ENCODE measurements at places on chromosomes 6 and 20. TPM values are rescaled to one million over a fixed set of nuclear protein-coding genes. Genes with fewer than 3 reads are reported as not detected.

ARMC2 gene
- 1.7 TPM for total RNA-seq

PLAGL2 gene
- 2.9 TPM for total RNA-seq

LRFN2 gene
- total RNA-seq, result not detected

DDO gene
- total RNA-seq, result 3.0 TPM

JAG1 gene
- total RNA-seq, result 12.9 TPM

GLP1R gene
- total RNA-seq, result not detected

COL19A1 gene
- under 0.01 TPM for total RNA-seq

DEFB124 gene
- not detected for total RNA-seq

SYNE1 gene
- total RNA-seq, result 123 TPM

HLA-DQB2 gene
- total RNA-seq, result not detected

AK9 gene
- total RNA-seq, result 6.4 TPM

SNX14 gene
- 170 TPM for total RNA-seq

SUMO4 gene
- 1.00 TPM for total RNA-seq

TDRD6 gene
- 0.12 TPM for total RNA-seq

HLA-DQA1 gene
- total RNA-seq, result not detected

PCK1 gene
- not detected for total RNA-seq

TMEM217 gene
- 1.6 TPM for total RNA-seq

EEF1A2 gene
- total RNA-seq, result 0.33 TPM

ENPP3 gene
- under 0.01 TPM for total RNA-seq

RWDD2A gene
- total RNA-seq, result 5.5 TPM

TRIM10 gene
- total RNA-seq, result not detected

CALHM4 gene
- not detected for total RNA-seq

KHDC1 gene
- total RNA-seq, result 3.9 TPM

SLC12A5 gene
- total RNA-seq, result under 0.01 TPM

STX11 gene
- 0.77 TPM for total RNA-seq

SLC17A2 gene
- total RNA-seq, result not detected

ELOVL4 gene
- total RNA-seq, result 10.0 TPM

COL10A1 gene
- total RNA-seq, result 0.37 TPM

GSTA1 gene
- total RNA-seq, result not detected

TLDC2 gene
- total RNA-seq, result not detected

LAMA2 gene
- 58.3 TPM for total RNA-seq

HAO1 gene
- total RNA-seq, result not detected

AGPAT4 gene
- 10.9 TPM for total RNA-seq

EYA4 gene
- total RNA-seq, result 14.5 TPM

MUCL3 gene
- not detected for total RNA-seq

Data from uterine smooth muscle cell (primary cell).